ENCODE measurements at places on chromosomes 3 and 15. TPM values are rescaled to one million over a fixed set of nuclear protein-coding genes. Genes with fewer than 3 reads are reported as not detected.

DNA sequence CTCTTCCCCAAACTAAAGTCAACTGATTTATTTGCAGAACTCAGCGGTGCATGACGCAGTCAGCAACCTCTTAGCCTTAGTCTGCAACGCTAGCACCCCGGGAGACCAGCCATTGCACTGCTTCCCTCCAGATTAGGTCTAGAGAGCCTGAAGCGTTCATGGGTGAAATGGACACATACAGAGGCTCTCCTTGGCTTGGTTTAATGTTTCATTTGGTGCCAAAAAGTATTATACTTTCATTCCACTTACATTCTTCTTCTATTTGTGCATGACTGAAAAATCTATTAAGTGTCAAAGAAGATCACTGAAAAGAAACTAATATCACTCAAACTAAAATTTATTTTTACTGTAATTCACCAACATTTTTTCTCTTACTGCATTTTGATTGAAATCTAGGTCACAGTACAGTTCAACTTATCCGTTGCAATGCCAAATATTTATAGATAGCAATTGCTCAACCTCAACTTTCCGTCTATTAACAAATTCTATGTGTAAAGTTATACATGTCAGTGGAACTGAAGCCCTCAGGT, 116.2 kb downstream of the ROBO1 start:
- DNase-seq, result no peak

- no peak for DNase-seq
Measured at GRCh38 chr3:12588039-12589009, 31.4 kb downstream of the MKRN2 start.

DNA sequence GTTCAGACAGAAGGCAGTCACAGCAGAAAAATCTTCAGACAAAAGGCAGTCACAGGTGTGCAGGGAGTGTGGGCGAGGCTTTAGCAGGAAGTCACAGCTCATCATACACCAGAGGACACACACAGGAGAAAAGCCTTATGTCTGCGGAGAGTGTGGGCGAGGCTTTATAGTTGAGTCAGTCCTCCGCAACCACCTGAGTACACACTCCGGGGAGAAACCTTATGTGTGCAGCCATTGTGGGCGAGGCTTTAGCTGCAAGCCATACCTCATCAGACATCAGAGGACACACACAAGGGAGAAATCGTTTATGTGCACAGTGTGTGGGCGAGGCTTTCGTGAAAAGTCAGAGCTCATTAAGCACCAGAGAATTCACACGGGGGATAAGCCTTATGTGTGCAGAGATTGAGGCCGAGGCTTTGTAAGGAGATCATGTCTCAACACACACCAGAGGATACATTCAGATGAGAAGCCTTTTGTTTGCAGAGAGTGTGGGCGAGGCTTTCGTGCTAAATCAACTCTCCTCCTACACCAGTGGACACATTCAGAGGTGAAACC, 27.6 kb downstream of the ZNF589 start:
- peak; percentile 63 for DNase-seq

DNA sequence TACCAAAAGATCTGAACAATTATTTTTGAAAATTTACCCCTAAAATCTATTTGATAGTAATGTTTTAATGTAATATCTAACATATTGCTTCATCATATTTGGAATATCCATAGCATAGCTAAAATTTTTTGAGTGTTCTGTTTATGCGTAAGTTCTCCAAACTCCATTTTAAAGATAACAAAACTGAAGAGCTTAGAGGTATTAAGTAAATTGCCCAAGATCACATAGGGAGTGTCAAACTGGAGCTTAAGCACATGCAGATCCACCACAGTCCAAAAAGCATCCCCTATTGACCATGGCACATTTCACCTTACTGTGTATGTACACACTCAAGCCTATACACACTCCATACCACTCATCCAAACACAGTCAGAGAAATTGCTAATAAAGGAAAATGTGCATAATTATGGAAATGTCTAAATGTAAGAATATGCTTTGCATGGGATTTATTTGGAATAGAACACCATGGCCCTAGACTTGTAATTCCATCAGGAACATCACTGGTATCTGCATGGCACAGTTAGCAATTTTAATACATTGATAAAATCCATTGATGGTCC, 85.2 kb upstream of the TGFBR2 start:
- DNase-seq, result no peak

DNA sequence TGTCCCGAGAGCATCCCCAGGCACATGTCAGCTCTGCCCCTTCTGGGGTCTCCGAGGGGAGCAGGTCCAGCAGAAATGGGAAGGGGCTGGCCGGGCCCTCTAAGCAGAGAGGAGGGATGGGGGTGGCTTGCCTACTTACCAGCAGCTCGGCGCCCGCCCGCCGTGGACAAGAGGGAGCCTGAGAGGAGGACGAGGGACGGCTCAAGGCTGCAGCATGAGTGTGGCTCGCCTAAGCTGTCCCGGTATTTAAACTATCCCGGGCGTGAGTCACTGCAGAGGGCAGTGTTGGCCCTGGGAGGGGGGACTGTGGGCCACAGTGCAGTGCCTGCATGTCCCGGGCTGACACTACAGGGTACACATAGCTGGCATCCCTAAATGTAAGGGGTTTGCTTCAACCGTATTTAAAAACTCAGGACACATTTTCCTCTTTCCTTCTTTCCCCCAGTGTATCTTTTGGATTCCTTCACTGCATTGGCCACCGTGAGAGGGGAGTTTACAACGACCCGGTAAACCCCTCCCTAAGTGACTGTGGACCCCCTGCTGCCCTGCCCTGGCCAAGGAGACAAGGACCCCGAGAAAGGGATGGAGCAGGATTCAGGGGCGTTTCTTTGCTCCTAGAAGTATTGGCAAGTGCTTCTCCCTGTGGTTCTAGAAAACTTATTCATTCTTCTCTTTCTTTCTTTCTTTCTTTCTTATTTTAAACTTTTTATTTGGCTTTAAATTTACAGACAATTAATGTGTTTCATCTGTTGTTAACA, at the start of gene LRRC15:
LRRC15 (minus strand) TSS at position 222 of the 758 bp plus-strand sequence. CDS start 8,700 bp downstream, outside the sequence.
- no peak for DNase-seq

DNA sequence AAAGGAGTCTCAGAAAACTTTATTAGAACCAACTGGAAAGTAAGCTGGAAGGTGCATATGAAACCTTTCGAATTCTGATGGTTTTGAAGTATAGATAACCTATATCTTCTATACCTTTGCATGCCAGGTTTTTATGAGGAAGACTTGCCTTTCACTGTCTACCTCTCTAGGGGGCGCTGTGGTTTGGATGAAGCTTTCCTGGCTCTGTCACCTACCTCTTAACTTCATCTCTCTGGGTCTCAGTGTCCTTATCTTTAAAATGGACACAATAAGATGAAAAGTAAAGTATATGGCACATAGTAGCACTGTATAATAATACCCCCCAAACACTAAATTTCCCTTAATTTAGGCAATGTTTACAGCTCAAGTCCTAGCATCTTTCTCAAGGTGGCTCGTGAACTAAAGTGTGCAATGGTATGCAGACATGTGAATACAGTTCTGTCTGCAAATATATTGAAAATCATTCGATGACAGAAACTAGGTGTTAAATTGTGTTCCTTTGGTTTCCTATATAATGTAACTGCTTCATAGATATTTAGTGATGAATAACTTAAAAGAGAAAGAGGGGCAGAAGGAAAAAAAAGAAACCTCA, 314.3 kb downstream of the CHST2 start:
- DNase-seq, result no peak

DNA sequence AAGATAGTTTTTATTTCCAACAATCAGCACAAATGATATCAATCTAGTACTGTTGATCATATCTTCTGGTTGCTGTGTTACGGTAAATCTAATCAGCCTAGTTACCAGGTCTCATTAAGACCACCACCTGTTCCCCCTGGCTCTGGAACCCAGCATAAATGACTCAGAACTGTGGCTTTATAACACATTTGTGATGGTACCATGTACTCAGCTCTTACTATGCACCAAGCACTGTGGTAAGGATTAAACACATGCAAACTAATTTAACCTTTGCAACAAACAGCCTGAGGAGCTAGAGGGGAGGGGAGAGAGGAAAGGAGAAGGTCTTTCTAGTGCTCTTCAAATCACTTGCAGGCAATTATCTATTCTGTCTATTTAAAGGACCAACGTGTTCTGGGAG, 173.9 kb upstream of the LMCD1 start:
- DNase-seq, result no peak

DNA sequence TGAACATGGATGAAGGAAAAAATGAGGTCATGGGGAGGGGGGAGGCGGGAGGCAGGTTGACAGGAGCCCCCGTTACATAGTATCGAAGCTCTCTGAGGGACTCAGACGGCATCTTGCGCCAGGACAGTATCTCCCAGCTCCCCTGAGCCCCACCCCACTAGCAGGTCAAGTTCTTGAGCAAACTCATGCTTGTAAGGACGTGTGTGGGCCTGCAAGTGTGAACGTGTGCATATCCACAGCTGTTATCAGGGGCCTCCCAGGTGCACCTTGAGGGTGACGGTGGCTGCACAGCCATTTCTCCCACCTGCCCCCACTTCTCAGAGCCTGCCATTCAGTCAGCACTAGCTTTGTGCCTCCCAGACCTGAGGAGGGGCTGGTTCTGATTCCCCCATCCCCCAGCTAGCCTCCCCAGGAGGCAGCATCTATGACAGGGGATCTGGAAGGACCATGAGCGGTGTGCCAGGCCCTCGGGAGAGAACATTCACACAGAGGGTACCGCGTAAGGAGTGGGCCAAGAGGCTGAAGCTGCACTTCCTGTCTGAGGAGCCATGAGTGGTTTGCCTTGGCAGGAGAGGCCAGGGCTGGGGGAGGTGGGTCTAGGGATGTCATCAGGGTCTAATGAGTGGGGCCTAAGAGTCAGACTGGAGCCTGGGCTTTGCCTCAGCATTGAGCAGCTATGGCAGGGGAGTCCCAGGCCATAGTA, 2.9 kb downstream of the SEMA3F start:
- DNase-seq, result no peak

The DNASE1L3 gene
- 0.66 TPM for total RNA-seq

The OR5K1 gene
- total RNA-seq, result not detected

The LTK gene
- total RNA-seq, result 0.22 TPM

The TMEM45A gene
- 0.08 TPM for total RNA-seq
